Stimulated activated CD4-positive, alpha-beta T cell treated with anti-CD3 and anti-CD28 coated beads, Interleukin-2, amount 100 ng/mL, for 48 hours (primary cell): ENCODE measurements at places on chromosomes 1 and 21.

DNA sequence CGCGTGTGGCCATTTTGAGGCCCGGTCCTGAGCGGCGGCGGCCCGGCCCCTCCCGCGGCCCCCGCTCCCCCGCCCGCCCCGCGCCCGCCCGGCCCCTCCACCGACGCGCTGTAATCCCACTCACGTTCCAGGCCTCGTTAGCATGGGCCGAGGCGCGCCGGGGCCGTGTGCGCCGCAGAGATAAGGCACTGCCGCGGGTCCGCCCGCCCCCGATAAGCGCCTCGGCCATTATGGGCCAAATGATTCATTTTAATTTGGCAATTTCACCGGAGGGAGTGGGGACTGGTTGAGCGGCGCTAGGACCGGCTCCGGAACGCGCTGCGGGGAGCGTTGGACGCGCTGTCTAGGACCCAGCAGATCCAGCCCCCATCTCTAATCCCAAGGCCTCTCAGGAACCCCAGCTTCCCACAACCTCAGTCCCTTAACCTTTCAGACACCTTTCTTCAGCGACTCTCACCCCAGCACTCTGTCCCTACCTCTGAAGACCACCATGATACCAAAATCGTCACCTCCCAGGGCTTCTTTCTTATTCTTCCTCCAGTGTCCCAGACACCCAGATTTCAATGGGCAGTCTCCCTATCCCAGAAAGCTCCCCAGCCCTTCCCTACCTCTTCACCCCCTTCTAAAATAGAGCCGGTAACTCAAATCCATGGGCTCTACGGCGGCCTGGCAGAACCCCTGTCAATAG is at the start of gene TAL1:
TAL1 (minus strand) TSS at position 39 of the 688 bp plus-strand sequence. CDS start 6,337 bp downstream, outside the sequence.
- DNase-seq, result no peak

DNA sequence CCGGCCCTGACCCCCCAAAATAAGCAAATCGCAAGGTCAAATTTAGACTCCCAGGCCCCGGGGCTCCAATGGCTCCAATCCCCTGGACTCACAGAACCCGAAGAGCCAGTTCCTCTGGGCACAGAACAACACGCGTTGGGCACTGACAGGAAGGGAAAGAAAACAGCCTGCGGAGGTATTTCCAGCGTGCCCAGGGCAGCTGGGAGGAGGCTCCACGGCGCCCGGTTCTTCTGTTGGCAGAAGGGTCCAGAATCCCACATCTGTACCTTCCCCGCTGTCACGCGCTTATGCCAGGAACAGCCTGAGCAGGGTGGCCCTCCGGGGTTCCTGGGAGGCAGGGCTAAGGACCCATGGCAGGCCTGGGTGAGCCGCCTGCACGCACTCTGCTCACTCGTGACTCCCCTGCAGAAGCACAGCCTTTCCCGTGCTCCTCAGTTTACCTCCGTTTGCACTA is 85.5 kb downstream of the RIPK4 start:
- DNase-seq, result no peak

DNA sequence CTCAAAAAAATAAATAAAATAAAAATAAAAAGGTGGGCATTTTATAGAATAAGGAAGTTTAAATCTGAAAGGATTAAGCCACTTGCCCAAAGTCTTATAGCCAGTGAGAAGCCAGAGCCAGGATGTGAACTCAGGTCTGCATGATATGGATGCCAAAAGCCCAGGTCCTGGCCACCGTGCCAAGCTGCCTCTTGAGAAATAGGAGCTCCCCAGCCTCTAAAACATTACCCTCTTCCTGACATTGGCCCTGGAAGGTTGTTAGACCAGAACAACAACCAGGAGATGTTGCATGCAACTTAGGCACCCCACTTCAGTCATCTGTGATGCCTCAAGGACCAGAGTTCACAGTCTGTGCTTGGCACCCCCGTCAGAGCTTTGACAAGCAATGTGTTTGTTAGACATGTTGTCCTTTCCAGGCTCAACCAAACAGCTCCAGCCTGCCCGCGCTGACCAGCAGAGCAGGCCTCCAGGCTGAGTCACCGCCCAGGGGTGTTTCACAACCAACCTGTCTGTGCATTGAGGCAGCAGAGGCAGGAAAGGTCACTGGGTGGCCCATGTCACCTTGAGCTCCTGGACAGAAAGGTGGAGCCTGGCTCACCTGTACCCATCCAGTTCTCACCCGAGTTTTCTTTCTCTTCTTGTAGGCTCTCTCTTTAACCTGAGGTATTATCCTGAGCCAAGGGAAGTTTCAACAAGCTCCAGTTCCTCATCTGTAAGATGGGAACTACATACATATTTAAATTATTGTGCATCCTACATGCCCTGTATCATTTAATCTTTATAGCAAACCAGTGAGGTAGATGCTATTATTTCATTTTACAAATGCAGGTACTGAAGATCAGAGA is 14.9 kb upstream of the MED18 start:
- DNase-seq, result no peak

- no peak for DNase-seq
Observed at GRCh38 chr1:63740432-63740831, 33.4 kb upstream of the ROR1 start.

DNA sequence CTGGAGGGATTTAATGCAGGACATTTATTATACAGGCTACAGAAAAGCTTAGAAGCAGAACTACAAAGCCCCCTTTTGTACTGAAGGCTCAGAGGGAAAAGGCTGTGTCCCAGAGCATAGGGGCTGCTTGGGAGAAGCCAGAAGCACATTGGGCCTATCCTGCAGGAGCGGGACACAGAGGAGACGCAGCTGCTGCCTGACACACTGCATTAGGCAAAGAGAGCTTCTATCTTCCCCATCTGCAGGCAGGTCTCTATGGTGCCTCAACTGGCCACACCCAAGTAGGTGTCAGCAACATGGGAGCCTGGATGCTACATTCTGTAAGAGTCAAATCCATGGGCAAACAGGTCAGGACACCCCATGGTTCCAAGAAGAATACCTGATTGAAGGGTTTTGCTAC is 595.9 kb downstream of the AJAP1 start:
- DNase-seq, result no peak

GRCh38 chr1:941588-942383 is 17.3 kb downstream of the NOC2L start:
- no peak for DNase-seq
